ENCODE measurements at places on chromosomes 13 and 19. TPM values are rescaled to one million over a fixed set of nuclear protein-coding genes. Genes with fewer than 3 reads are reported as not detected.

- H3K4me3 ChIP-seq, result peak within 1 kb of the TSS; percentile 46
- DNase-seq, result peak; percentile 81
- H3K27ac ChIP-seq, result peak within 1 kb of the TSS; percentile 62
- H3K4me1 ChIP-seq, result peaks cover 53% of the 10 kb centered on the region
- H3K27me3 ChIP-seq, result no peaks in the 10 kb centered on the region
These were observed at the start of gene FOXA3 for GRCh38 chr19:45863840-45864628. FOXA3 (plus strand) TSS chr19:45864326; CDS start chr19:45864457, 131 bp downstream.

GRCh38 chr19:49331616-49332055 lies 3.6 kb upstream of the CD37 start:
- no peaks in the 10 kb centered on the region for H3K4me1 ChIP-seq
- no peak overlapping the region for H3K27ac ChIP-seq
- peak; percentile 51 for DNase-seq
- no peaks in the 10 kb centered on the region for H3K36me3 ChIP-seq

DNA sequence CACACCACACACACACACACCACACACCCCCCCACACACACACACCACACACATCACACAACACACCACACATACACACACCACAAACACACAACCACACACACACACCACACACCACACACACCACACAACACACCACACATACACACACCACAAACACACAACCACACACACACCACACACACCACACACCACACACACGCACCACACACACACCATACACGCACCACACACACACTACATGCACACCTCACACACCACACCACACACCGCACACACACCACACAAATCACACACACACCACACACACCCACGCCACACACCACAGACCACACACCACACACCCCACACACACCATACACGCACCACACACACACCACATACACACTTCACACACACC lies 83.5 kb downstream of the ZNF557 start:
- no peaks in the 10 kb centered on the region for H3K27me3 ChIP-seq
- no peak overlapping the region for H3K4me3 ChIP-seq
- H3K36me3 ChIP-seq, result peaks cover 4% of the 10 kb centered on the region
- no peaks in the 10 kb centered on the region for H3K4me1 ChIP-seq
- DNase-seq, result no peak
- no peak overlapping the region for H3K27ac ChIP-seq

DNA sequence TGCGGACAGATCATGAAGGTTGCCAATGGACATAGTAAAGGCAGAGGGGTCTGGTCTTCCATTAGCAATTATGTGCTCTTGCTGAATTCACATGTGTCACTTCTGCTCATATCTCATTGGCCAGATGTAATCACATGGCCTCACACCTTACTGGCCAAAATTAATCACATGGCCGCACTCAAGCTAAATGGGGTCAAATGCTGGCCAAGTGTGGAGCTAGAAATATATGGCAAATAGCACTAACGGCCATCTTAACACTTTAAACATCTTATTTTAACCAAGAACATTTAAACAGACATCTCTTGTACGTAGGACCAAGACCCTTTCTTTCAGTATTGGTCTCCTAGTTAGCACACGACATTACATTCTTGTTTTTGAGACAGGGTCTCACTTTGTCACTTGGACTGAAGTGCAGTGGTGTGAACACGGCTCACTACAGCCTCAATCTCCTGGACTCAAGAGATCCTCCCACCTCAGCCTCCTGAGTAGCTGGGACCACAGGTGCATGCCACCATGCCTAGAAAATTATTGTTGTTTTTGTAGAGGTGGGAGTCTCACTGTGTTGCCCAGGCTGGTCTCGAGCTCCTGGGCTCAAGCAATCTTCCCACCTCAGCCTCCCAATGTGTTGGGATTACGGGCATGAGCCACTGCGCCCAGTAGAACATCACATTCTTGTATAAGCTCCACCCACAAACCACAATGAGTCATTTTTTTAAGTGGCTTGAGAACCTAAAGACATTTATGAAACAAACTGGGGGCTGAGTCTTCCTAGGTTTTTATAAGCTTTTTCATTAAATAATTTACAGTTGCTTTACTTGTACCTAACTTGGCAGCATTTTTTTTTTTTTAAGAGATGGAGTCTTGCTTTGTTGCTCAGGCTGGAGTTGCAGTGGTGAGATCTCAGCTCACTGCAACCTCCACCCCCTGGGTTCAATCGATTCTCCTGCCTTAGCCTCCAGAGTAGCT lies 2.9 kb upstream of the PTOV1 start:
- no peak overlapping the region for H3K27ac ChIP-seq
- H3K27me3 ChIP-seq, result no peaks in the 10 kb centered on the region
- no peak for DNase-seq
- H3K36me3 ChIP-seq, result no peaks in the 10 kb centered on the region
- no peak overlapping the region for H3K4me3 ChIP-seq

Gene CCDC169
- total RNA-seq, result 1.3 TPM

Gene CGB8
- not detected for total RNA-seq

Gene PLK5
- total RNA-seq, result not detected

Data from body of pancreas (tissue), 4 donors.